ENCODE measurements at places on chromosomes 1 and 21.

DNA sequence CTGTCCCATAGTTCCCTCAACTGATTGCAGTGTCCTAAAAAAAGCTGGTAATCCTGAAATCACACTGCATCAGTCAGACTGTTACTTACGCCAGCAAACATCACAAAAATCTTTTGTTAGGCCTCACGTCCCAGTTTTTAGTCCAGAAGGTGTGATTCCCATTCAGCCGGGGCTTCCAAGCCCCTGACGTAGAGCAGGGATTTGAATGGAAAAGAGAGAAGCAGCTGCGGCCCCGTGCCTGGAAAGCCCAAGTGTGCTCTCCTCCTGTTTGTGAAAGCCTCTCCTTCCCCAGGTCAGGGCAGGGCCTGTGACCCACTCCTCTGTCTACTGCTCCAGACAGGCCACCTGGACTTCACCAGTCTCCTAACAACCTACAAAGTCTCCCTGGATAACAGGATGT lies 20.7 kb downstream of the KCNA10 start:
- no peak for DNase-seq

DNA sequence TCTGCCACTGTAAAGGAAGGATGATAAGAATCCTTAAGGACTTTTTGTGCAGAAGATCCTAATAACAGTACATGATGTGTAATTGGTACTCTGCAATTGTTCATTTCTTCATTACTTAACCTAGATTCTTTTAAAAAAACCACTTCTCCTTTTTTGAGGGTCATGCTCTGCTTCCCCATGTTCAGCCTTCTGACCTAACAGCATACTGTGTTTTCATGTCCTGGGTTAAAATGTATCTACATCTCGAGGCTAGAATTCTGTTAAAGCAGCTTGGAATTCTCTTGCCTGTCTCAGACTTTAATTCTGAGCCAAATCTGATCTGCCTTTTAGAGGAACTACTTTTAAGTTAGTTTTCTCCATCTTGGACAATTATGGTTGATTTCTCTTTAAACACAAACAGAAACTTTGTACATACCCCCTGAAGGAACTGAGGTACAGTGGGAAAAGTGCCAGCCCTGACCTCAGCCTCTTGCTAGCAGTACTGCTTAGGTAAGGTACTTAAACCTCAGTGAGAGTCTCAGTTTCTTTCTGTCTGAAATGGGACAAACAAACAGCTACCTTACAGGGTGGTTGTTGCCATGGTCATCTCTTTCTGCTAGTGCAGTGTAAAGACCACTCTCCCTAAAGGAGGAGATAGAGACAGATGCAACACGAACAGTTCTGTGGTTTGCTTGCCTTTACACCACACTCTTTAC lies 103.2 kb upstream of the DYNLT5 start:
- DNase-seq: no peak

DNA sequence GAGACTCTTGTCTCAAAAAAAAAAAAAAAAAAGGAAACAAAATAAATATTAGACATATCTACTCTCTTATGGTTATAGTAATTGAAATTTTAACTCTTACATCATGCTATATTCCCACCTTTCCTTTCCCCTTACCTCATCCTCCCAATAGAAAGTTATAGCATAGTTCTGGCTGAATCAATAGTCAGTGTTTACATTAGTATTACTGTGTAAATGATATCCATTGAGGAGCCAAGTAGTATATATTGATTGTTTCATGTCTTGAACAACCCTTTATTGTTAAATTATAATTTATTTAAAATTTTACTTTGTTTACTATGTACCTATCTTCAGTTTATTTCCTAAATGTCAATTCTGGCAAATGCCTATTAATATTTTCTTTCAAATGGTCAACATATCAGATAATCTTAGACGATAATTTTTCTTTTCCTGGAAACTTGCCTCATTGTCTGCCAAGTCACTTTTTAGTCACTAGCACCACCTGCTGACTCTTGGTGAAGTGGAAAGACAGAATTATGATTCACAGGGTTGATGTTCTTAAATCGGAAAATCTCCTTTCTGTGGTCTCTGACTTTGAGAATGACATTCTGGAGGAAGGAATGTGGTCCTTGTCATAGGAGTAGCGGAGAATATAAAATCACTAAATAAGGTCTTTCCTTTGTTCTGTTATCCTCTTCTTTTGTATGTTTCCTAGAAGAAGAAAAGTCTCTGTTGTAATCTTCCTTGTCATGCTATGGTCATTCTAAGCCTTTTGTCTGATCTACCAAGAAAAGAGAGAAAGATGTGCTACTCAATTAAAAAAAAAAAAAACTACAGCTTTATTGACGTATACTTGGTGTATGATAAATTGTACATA lies 8.6 kb downstream of the HJV start:
- peak; percentile 46 for DNase-seq

- no peak for DNase-seq
Measured at GRCh38 chr1:248404024-248404423, 1.2 kb downstream of the OR2T1 start.

- no peak for DNase-seq
Measured at GRCh38 chr1:40067851-40068250, 27.3 kb downstream of the CAP1 start.

DNA sequence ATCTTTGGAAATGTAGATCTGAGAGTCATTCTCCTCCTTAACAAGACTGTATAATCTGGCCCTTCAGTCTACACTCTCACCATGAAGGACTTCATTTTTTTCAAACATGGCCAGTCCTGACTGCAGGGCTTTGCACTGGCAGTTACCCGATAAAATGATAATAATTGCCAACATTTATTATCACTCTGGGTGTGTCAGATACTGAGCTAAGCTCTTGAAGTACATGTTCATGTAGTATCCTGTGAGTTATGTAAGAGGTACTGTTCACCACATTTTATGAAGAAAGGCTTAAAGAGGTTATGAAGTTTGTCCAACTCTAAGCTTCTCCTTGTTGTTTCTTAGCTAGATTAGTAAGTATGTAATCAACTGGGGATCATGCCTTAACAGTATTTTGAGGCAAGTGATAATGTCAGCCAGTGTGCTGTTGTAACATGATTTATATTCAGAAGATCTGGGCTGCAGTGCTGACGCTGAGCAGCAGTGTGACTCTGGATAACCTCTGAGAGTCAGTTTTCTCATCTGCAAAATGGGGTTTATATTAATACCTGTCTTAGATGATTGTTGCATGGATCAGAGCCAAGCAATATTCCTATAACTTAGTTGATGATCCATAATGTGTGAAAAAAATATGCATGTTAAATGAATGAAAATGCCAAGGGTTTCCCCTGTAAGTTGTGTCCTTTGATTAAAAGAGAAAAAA lies 42.1 kb upstream of the LEPR start:
- DNase-seq: no peak
